ENCODE measurements at places on chromosomes 3 and 15.

DNA sequence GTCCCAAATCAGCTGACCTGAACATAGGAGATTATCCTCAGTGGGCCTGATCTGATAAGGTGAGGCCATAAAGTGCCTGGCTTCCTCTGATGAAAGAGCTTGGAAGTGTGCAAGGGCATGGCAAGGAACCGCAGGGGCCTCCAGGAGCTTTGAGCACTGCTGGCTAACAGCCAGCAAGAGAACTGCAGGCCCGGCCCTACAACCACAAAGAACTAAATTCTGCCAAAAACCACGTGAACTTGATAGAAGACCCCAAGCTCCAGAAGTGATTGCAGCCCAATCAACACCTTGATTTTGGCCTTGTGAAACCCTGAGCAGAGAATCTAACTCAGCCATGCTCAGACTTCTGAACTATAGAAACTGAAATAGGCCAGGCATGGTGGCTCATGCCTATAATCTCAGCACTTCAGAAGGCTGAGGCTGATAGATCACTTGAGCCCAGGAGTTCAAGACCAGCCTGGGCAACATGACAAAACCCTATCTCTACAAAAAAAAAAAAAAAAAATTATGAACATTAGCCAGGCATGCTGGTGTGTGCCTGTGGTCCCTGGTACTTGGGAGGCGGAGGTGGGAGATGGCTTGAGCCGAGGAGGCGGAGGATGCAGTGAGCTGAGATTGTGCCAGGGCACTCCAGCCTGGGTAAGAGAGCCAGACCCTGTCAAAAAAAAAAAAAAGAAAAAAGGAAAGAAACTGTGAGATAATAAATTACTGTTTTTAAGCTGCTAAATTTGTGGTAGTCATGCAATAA lies 7.7 kb upstream of the DIS3L start:
- no peak for DNase-seq

GRCh38 chr15:27690290-27690689 lies 408.8 kb downstream of the OCA2 start:
- no peak for DNase-seq

DNA sequence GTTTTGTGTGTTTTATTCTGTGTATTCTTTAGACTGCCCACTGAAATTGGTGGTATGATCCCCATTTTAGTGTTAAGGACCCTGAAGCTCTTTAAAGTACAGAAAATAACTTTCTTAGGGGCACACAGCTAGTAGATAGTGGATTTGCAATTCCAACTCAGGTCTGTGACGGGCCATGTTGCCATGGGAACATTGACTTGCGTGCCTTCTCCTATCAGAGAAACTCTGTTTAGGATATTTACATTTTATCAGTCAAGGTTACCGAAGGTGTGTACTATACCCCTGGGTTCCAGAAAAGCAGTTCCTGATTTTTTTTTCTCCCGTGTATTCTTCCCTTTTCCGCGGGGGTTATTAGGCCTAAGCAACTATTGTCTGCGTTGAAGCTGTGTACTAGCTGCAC lies 19.4 kb downstream of the MYZAP start:
- no peak for DNase-seq

DNA sequence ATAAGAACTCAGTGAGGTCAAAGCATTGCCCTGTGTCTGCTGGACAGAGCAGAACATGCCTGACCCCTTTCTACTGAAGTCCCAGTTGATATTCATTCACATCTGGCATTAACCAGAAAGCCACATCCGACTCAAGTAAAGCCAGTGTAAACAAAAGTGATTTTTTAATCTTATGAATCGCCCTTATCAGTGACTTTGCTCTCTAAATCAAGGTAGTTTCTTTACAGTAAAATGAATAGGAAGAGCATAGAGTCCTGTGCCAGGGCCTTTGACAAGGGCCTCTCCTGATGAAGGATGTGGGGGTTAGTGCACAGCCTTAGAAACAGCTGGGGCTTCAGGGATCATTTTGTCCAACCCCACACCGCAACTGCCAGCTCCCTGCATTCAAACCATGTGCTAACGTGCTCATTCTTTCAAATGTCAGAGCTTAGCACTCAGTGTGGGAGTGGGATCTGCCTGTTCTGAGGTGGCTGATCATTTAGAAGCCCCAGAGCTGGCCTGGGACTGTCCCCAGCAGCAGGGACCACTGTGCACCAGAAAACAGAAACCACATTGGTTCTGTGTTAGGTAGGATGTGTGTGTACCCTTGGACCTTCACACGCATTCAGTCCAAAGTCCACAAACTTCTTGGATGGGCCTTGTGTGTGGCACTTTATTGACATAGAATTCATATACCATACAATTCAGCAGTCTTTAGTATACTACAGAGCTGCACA lies 55.3 kb downstream of the CCR4 start:
- DNase-seq = no peak

GRCh38 chr3:156787926-156788663 lies 38.1 kb upstream of the LEKR1 start:
- DNase-seq = no peak

- DNase-seq = no peak
Observed at GRCh38 chr3:46186471-46187340, 21.4 kb downstream of the CCR1 start.

DNA sequence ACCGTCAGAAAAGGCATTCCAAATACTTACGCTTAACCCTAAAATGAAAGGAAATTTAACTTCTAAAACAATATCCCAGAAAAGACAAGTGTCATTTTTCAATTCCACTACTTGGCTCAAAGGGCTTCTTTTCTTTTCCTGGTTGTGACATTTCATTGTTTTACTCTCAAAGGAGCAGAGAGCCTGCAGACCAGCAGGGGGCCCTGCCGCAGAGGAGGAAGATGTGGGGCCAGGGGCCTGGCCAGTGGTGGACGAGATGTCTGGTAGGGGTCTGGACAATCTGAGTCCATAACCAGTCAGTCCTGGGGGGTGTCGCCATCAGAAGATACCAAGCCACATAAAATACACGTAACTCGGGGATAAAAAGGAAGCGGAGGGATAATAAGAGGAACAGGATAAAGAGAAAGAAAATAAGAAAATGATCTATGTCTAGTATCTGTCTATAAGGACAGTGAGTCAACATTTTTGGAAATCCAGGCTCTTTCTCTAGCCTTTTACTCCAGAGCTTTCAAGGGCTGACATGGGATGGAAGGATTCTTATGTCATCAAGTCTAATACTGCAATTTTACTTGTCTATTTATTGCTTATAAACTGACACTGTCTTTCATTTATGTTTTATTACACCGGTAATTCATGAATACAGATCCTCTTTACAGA lies 54.2 kb upstream of the ARHGEF3 start:
- DNase-seq = no peak

- no peak for DNase-seq
Observed at GRCh38 chr15:32833379-32833821, 115.6 kb downstream of the GREM1 start.

- DNase-seq = no peak
Observed at GRCh38 chr15:83178869-83179325, 28.7 kb downstream of the HDGFL3 start.

GRCh38 chr3:176208283-176208682 lies 989.0 kb downstream of the TBL1XR1 start:
- no peak for DNase-seq

- DNase-seq = no peak
Observed at GRCh38 chr15:85543741-85544155, 163.3 kb downstream of the AKAP13 start.

DNA sequence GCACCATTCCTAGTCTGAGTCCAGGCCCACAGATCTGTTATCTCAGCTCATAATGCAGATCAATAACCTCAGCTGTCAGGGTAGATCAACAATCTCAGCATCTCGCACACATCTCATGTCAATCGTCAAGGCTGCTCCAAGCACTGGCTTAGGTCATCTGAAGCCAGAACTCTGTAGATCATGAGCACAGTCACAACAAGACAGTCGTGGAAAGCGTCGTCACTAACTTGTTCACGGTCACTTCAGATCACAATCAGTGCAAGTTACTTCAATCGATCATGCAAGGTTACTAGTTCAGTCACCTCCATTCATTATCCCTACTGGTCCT lies 71.8 kb downstream of the RBPMS2 start:
- DNase-seq = no peak

GRCh38 chr3:185042312-185043050 lies 110.4 kb downstream of the C3orf70 start:
- no peak for DNase-seq

DNA sequence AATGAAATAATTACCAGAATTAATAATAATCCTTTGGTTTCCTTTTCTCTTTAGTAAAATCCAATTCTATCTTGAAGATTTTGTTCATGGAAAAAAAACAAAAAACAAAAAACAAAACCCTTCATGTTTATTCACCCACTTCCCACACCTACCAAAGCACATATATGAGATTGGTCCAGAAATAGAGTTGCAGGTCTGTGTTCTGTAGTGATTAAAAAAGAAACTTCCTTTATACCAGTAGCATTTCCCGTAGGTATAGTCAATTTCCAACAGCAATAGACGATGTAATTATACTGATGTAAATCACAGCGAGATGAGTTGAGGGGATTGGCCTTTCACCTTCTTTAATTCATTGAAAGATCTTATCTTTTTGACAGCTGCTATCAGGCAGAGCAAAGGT lies 194.6 kb downstream of the SOX2 start:
- no peak for DNase-seq

- DNase-seq = no peak
Observed at GRCh38 chr15:25810631-25811091, 52.5 kb downstream of the ATP10A start.

GRCh38 chr3:76958274-76958673 lies 81.6 kb upstream of the ROBO2 start:
- no peak for DNase-seq

DNA sequence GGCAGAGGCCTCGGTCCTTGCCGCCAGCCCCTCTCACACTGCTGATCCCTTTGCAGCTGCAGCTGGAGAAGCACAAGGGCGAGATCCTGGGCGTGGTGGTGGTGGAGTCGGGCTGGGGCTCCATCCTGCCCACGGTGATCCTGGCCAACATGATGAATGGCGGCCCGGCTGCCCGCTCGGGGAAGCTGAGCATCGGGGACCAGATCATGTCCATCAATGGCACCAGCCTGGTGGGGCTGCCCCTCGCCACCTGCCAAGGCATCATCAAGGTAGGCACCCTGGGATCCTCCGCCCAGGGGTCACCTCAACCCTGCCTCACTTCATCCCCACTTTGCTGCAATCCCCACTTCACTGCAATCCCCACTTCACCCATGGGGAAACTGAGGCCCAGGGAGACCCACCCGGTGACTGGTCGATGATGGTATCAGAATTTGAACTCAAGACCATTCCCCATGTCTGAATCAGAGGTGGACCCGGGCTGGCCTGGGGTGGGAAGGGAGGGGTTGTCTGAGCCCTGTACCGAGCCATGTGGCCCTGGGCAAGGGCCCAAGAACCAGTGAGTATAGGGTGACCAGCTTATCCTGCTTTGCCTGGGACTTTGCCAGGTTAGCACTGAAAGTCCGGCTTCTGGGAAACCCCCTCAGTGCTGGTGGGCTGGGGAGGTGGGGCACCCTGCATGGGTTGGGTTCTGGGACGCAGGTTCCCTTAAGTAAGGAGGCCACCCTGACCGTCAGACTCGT lies 162.9 kb downstream of the NSMCE3 start:
- no peak for DNase-seq

DNA sequence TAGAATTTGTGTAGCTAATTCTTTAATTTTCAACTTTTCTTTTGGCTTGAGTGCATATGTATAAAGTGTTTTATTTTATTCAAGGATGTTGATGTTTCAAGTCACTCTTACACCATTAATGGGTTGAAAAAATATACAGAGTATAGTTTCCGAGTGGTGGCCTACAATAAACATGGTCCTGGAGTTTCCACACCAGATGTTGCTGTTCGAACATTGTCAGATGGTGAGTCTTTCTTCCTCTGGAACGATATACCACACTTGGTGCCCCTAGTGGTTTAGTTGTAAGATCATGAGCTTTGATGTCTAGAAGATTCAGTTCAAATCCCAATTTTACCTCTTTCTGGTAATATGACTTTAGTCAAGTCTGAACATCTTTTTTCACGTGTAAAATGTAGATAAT lies 119.3 kb downstream of the HCN4 start:
- DNase-seq = no peak

DNA sequence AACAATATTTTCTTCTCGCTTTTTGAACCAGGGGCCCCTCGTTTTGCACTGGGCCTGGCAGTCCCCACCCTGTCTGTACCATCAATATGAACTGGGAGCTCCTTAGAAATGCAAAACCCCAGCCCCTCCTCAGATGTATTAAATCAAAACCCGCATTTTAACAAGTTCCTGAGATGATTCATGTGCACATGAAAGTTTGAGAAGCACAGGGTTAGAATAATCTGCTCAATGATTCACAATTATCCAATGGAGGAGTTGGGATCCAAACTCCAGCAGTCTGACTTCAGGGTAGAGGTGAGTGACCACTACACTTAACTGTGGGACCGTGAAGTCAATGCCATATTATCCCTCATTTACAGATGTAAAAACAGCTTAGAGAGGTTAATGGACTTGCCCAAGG lies 256.4 kb downstream of the IGSF11 start:
- no peak for DNase-seq

GRCh38 chr3:194256040-194256945 lies 94.8 kb downstream of the CPN2 start:
- no peak for DNase-seq

GRCh38 chr3:42894698-42895579 lies 11.0 kb upstream of the ZNF662 start:
- no peak for DNase-seq

GRCh38 chr3:134459562-134459961 lies 26.2 kb downstream of the ANAPC13 start:
- DNase-seq = no peak

GRCh38 chr3:195893044-195893395 lies 15.3 kb downstream of the TNK2 start:
- no peak for DNase-seq

GRCh38 chr3:133277813-133278212 lies 122.0 kb upstream of the BFSP2 start:
- no peak for DNase-seq

DNA sequence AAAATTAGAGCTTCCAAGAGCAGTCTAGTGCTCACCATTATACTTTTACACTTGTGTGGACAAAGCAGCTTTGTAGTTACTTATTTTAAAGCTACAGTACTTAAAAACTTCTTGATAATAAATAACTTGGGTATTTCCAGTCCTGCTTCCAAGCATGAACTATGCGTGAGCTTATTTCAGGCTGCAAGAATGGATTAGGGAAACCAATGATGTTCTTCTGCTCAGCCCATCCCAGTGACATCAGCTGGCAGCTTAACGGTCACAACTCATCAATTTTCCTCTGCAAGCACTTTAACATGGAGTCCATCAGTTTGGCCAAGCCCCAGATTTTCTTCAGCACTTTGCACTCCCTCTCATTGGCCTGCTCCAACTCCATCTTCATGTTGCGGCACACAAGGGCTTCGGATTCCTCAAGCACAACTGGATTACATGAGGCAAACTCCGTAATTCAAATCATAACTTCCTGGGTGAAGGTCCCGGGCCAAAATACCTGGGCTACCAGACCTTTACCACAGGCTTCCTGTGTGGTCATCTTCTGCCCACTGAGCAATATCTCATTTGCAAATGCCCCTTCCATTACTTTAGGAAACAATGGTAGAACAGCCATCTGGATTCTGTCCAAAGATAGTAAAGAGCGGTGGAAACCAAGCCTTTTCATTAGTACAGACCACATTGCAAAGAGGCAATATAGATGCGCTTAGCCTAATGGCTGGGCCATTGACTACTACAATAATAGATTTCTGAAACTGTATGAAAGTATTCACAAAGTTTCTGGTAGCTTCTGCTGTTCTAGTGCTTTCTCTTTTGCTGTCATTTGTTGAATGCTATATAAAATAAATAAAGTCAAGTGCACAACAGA lies 87.5 kb upstream of the DAZL start:
- DNase-seq = no peak

GRCh38 chr3:185992831-185993374 lies 55.1 kb upstream of the TRA2B start:
- no peak for DNase-seq
